Effector memory CD4-positive, alpha-beta T cell (primary cell): ENCODE measurements at places on chromosomes 2 and 18.

- DNase-seq = no peak
- H3K4me1 ChIP-seq = peaks cover 15% of the 10 kb centered on the region
- H3K4me3 ChIP-seq = no peak overlapping the region
- H3K27ac ChIP-seq = no peak overlapping the region
- H3K36me3 ChIP-seq = peaks cover 3% of the 10 kb centered on the region
- H3K27me3 ChIP-seq = no peaks in the 10 kb centered on the region
These were observed 38.4 kb downstream of the CAB39 start for GRCh38 chr2:230751062-230751461.

GRCh38 chr2:16030206-16031057, 90.1 kb downstream of the MYCN start:
- H3K27ac ChIP-seq = no peak overlapping the region
- no peaks in the 10 kb centered on the region for H3K27me3 ChIP-seq
- no peak overlapping the region for H3K4me3 ChIP-seq
- no peaks in the 10 kb centered on the region for H3K4me1 ChIP-seq

DNA sequence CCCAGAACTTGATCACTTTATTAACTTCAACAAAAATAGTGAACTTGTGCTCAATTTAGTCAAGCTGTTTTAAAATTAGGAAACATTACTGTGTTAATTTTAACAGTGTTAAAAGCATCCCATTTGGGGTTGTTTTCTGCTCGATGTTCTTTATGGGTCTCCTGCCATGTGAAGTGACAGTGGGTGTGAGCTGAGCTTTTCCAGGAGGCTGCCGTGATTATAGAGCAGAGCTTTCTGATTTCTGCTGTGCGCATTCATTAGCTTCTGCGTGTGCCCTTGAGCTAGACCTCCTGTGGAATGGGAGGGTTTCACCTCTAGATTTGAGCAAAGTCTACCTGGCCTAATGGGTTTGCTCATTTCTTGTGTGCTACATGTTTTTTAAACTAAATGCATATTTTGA, 121.5 kb downstream of the WDSUB1 start:
- H3K4me1 ChIP-seq = peaks cover 2% of the 10 kb centered on the region
- H3K27me3 ChIP-seq = no peaks in the 10 kb centered on the region
- DNase-seq = no peak
- no peaks in the 10 kb centered on the region for H3K36me3 ChIP-seq

GRCh38 chr2:39981883-39982311, 202.8 kb upstream of the THUMPD2 start:
- H3K4me3 ChIP-seq = no peak overlapping the region
- H3K27me3 ChIP-seq = no peaks in the 10 kb centered on the region

DNA sequence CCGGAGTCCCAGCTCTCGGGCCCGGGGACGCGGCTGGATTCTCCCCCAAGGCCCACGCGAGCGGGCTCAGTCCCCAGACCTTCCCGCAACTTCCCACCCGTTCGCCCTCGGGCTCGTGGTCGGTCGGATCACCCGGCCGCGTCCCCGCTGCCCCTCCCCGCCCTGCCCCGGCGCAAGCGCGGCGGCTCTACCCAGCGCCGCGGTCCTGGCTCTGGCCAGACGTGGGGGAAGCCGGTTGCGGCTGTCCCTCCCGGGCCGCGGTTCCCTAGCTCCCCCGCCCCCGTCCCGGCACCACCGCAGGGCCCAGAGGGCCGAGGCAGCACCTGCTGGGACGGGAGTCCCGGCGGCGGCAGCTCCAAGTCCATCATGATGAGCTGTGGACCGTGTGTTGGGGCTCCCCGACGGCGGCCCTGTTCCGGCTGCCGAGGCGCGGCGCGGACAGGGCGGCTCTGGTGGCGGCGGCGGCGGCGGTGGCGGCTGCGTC, 276 bp downstream of the NFE2L2 start:
- peak; percentile 10 for DNase-seq
- no peaks in the 10 kb centered on the region for H3K27me3 ChIP-seq
- no peaks in the 10 kb centered on the region for H3K36me3 ChIP-seq
- peak overlapping the region; percentile 95 for H3K4me3 ChIP-seq
- peak overlapping the region; percentile 99 for H3K27ac ChIP-seq

GRCh38 chr18:61209801-61210200, 123.4 kb upstream of the CDH20 start:
- H3K27me3 ChIP-seq = no peaks in the 10 kb centered on the region
- H3K27ac ChIP-seq = no peak overlapping the region
- DNase-seq = no peak
- no peak overlapping the region for H3K4me3 ChIP-seq
- no peaks in the 10 kb centered on the region for H3K4me1 ChIP-seq
- H3K36me3 ChIP-seq = no peaks in the 10 kb centered on the region

DNA sequence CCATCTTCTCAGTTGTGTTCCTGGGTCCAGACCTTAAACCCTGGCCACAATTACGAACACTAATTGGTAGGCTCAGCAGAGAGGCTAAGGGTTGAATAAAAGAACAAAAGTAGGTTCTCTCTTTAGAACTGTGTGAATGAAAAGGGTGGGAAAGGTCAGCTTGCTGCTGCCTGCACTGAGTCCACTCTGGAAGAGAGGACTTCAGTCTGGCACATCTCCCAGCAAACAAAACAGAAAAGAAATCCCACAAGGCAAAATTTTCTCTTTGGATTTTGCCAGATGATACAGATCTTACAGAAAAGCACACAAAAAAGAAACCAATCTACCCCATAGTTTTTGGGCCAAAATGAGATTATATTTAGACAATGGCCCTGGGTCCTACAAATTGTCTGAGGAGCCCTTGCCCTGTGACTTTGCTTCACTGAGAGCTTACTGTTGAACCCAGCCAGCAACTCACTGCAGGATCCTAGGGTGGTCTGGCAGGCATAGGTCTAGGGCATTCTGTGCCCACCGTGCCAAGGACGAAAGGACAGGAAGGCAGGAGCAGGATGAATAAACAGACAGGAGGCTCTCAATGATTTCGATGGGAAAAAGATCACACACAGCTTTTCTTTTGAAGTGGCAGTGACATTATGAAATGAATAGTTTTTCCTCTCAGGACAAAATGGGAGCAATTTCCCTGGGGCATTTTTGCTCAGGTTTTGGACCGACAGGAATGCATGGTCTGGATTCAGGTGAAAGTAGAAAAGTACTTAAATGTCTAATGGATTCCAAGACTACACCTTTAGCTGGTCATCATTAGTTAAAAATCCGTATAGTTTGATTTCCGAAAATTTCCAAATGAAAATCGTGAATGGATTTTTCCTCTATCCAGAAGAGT, 68.4 kb upstream of the STAM2 start:
- H3K27me3 ChIP-seq = no peaks in the 10 kb centered on the region
- H3K4me3 ChIP-seq = no peak overlapping the region
- H3K36me3 ChIP-seq = no peaks in the 10 kb centered on the region
- H3K27ac ChIP-seq = no peak overlapping the region
- no peaks in the 10 kb centered on the region for H3K4me1 ChIP-seq
- no peak for DNase-seq

DNA sequence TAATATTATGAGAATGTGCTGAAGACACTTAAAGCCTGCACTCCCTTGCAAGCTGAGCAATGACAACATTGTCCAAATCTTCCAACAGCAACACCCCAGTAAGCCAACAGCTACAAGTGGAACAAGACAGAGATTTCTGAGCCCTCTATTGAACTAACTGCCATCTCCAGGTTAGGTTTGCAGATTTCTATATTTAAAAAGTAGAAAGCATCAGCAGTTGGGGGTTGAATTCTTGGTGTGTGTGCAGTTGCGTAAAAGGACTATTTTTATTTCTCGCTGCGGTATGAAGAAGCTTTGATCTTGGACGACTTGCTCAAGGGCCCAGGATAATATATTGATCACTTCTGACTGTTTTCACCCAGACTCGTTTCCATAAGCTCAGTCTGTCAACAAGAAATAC, 106.2 kb upstream of the ZFP36L2 start:
- no peaks in the 10 kb centered on the region for H3K4me1 ChIP-seq
- peaks cover 15% of the 10 kb centered on the region for H3K36me3 ChIP-seq
- no peak overlapping the region for H3K27ac ChIP-seq
- H3K4me3 ChIP-seq = no peak overlapping the region
- DNase-seq = no peak

GRCh38 chr2:215832791-215833190, 180.6 kb downstream of the MREG start:
- H3K36me3 ChIP-seq = no peaks in the 10 kb centered on the region
- H3K4me3 ChIP-seq = no peak overlapping the region
- H3K27me3 ChIP-seq = no peaks in the 10 kb centered on the region
- H3K4me1 ChIP-seq = no peaks in the 10 kb centered on the region

- H3K4me3 ChIP-seq = no peak overlapping the region
- H3K36me3 ChIP-seq = no peaks in the 10 kb centered on the region
- H3K27me3 ChIP-seq = no peaks in the 10 kb centered on the region
- no peak overlapping the region for H3K27ac ChIP-seq
- DNase-seq = no peak
These were observed 508.3 kb downstream of the TSN start for GRCh38 chr2:122263746-122264145.

GRCh38 chr18:59068276-59069071, 71.2 kb upstream of the SEC11C start:
- peaks cover 2% of the 10 kb centered on the region for H3K4me1 ChIP-seq
- H3K27me3 ChIP-seq = no peaks in the 10 kb centered on the region
- no peaks in the 10 kb centered on the region for H3K36me3 ChIP-seq
- DNase-seq = no peak
- H3K27ac ChIP-seq = no peak overlapping the region

GRCh38 chr2:95158891-95159619, 593 bp downstream of the ZNF514 start:
- H3K27ac ChIP-seq = peak overlapping the region; percentile 63
- H3K36me3 ChIP-seq = peaks cover 8% of the 10 kb centered on the region
- peaks cover 7% of the 10 kb centered on the region for H3K4me1 ChIP-seq
- peak overlapping the region; percentile 79 for H3K4me3 ChIP-seq

DNA sequence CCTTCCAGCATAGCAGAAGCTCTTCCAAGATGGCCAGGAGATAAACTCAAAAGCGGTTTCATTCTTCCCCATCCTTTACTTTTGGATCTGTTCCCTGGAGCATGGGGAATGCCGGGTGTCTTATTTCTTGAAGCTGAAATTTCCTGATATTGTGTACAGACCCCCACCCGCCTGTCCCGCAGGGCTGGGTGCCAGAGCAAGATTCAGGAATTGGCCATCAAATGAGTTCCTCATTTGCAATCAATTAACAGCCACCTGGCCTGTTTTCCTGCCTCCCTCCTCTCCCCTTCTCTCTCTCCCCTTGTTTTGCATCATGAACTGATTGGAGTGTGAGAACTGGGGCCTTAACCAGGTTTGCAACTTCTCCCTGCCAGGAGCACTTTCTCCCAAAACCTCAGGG, 202.1 kb downstream of the SH3RF3 start:
- H3K27me3 ChIP-seq = no peaks in the 10 kb centered on the region
- H3K27ac ChIP-seq = no peak overlapping the region
- peaks cover 2% of the 10 kb centered on the region for H3K4me1 ChIP-seq
- no peaks in the 10 kb centered on the region for H3K36me3 ChIP-seq
- no peak for DNase-seq

DNA sequence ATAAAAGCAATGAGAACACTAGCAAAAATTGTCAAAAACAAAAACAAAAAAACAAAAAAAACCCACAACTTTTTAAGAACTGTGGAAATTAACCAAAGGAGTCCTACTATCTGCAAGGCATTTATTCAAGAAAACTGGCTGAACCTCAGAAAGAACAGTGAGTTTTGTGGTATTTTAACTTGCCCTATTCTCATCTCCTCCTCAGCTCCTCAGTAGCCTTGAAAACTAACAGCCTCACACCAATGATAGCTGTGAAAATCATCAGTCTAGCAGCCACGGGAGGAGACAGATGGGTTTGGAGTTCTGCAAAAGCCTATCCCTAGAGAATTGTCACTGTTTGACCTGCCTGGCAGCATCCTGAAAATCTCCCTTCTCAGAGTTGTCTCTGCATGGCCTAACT, 20.1 kb upstream of the DNER start:
- no peak for DNase-seq
- no peaks in the 10 kb centered on the region for H3K36me3 ChIP-seq
- no peak overlapping the region for H3K4me3 ChIP-seq
- no peaks in the 10 kb centered on the region for H3K4me1 ChIP-seq
- no peak overlapping the region for H3K27ac ChIP-seq

- peaks cover 6% of the 10 kb centered on the region for H3K27me3 ChIP-seq
- no peaks in the 10 kb centered on the region for H3K36me3 ChIP-seq
- H3K27ac ChIP-seq = no peak overlapping the region
- H3K4me1 ChIP-seq = no peaks in the 10 kb centered on the region
- no peak overlapping the region for H3K4me3 ChIP-seq
These were observed 6.0 kb upstream of the SNTG2 start for GRCh38 chr2:944693-945092.

- DNase-seq = no peak
- no peaks in the 10 kb centered on the region for H3K4me1 ChIP-seq
- no peaks in the 10 kb centered on the region for H3K27me3 ChIP-seq
- H3K27ac ChIP-seq = no peak overlapping the region
These were observed 5.5 kb downstream of the CCDC102B start for GRCh38 chr18:68803356-68803755.

- no peaks in the 10 kb centered on the region for H3K27me3 ChIP-seq
- H3K27ac ChIP-seq = no peak overlapping the region
- H3K4me1 ChIP-seq = no peaks in the 10 kb centered on the region
These were observed 490.0 kb downstream of the THSD7B start for GRCh38 chr2:137255345-137255744.

DNA sequence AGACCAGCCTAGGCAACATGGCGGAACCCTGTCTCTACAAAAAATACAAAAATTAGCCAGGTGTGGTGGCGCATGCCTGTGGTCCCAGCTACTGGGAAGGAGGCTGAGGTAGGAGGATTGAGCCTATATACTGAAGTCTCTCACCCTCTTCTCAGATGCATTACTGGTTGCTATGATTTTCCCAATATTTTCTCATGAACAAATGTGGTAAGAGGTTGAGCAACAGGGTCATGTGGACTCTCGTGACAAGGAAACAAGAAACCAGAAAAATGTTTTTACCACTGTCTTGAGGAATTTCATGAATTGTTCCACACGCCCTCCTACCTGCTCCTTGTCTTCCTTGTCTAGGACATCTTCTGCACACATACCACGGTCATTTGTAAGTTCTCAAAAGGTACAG, 12.4 kb downstream of the LMAN2L start:
- no peak for DNase-seq
- H3K4me3 ChIP-seq = no peak overlapping the region
- H3K4me1 ChIP-seq = no peaks in the 10 kb centered on the region
- H3K27ac ChIP-seq = no peak overlapping the region
- peaks cover 27% of the 10 kb centered on the region for H3K36me3 ChIP-seq
- no peaks in the 10 kb centered on the region for H3K27me3 ChIP-seq

DNA sequence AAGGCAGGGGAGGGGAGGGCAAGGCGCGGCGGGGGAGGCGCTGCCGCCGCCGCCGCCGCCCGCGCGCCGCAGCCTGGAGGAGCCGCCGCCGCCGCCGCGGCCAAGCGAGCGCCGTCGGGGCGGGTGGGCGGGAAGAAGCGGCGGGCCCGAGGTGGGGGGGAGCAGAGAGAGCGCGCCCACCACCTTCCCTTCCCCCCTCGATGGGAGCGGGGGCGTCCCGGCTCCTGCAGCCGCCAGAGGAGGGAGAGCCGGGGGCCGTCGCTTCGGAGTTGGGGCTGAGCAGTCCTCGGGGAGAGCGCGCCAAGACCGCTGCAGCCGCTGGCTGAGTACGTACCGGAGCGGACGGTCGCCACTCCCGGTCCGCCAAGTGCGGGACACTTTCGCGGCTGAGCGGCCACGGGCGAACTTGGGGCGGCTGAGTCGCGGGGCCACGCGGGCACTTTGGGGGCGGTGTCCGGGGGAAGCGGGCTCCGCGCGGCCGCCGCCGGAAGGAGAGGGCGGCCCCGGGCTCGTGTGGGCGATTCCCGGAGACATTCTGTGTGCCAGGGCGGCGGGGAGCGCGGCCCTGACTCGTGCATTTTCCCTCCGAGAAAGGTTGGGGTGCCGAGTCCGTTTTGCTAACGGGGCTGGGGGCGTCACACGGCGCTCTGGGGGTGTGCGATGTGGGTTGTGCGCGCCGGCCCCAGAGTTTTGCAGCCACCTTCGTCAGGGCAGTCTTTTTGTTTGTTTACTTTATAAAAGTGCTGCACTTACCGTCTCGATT, at the start of gene NAB1:
Gene NAB1, plus strand, starts transcription at position 49 of the 763 bp plus-strand sequence. CDS start 10,094 bp downstream, outside the sequence.
- peaks cover 5% of the 10 kb centered on the region for H3K4me1 ChIP-seq
- H3K36me3 ChIP-seq = no peaks in the 10 kb centered on the region
- H3K27me3 ChIP-seq = no peaks in the 10 kb centered on the region
- H3K27ac ChIP-seq = peak within 1 kb of the TSS; percentile 80
